ENCODE measurements at places on chromosomes 1 and 21.

- DNase-seq: no peak
Observed at GRCh38 chr1:166888373-166889111, 12.5 kb upstream of the TADA1 start.

DNA sequence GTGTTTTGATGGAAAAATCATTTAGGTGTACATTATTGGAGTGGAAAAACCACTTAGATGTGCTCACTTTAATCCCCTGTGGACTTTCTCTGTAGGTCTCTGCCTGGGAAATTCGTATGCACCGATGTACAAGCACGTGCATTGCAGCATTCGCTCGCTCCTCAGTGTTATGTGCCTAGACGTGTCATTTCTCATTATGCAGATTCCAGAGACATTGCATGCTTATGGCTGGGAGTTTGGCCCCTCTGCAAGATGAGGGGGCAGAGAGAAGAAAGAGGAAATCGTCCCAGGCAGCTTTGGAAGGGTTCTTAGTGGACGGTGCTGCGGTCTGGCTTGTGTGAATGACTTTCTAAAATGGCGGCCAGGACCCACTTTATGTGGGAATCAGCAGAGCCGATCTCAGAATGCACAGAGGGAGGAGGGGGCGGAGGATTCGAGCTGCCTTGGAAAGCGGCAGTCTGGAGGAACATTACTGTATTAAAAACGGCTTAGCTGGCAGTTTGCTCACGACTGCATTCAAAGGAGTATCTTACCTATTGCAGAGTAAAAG, 2.3 kb downstream of the SPEN start:
- peak; percentile 16 for DNase-seq

DNA sequence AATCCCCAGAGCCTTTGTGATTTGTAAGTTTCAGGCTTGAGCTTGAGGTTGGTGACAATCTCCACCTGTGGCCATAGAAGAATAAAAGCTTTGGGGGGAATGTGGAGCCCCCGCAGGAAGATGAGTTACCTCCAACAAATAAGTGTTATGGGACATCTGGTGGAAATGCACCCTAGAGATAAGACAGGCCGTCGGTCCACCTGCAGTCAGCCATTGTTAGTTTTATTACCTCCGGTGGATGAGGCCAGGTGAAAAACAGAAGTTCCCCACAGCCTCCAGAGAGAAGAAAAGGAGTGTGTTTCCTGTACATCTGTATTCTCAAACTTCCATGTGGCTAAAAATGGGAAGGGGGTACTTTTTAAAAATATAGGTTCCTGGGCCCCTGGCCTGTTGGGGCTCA, 137.4 kb downstream of the KAZN start:
- no peak for DNase-seq

DNA sequence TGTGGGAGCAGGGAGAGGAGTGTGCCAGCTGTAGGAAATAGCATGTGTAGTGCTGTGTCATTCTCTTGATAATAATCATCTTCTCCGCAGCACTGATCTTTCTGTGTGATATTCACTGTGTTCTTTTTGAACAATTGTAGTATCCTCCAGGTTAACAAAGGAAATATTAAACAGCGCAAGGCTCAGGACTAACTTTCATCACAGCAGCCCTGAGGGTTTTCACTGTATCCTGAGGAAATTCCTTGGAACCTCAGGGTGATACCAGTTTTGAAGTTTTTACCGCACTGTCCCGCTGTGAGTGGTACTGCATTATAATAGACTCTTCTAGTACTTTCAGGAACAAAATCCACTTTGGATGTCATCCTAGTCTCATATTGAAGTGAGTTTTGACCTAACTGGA, 228.4 kb upstream of the COA6 start:
- no peak for DNase-seq

- DNase-seq: no peak
Observed at GRCh38 chr1:237999426-238000052, 108.8 kb upstream of the ZP4 start.

- no peak for DNase-seq
Observed at GRCh38 chr1:89179343-89179742, 3.5 kb upstream of the GBP7 start.

DNA sequence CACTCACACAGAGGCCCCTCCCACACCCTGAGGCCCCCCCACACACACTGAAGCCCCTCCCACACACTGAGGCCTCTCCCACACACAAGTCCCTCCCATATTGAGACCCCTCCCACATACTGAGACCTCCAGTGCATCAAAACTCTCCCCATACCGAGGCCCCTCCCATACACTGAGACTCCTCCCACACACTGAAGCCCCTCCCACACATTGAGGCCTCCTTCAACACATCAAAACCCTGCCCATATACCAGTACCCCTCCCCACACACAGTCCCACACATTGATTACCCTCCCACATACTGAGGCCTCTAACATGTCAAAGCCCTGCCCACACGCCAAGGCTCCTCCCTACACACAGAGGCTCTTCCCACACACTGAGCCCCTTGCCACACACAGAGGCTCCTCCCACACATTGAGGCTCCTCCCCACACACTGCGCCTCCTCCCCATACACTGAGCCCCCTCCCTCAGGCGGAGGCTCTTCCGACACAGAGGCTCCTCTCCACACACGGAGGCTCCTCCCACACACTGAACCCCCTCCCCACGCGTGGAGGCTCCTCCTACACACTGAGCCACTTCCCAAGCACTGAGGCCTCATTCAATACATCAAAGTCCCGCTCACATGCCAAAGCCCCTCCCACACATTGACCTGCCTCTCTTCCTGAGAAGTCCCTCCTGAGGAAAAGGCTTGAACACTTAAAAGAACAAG, 392.3 kb downstream of the CAMTA1 start:
- no peak for DNase-seq

All from activated CD4-positive, alpha-beta T cell treated with anti-CD3 and anti-CD28 coated beads, Interleukin-2, amount 10 ng/mL, durations not matched to agents 7 days and 5 days (primary cell).